ENCODE measurements at places on chromosomes 1 and 21.
A peak's percentile ranks its signal among the peaks of the same experiment; 100 is the strongest.

DNA sequence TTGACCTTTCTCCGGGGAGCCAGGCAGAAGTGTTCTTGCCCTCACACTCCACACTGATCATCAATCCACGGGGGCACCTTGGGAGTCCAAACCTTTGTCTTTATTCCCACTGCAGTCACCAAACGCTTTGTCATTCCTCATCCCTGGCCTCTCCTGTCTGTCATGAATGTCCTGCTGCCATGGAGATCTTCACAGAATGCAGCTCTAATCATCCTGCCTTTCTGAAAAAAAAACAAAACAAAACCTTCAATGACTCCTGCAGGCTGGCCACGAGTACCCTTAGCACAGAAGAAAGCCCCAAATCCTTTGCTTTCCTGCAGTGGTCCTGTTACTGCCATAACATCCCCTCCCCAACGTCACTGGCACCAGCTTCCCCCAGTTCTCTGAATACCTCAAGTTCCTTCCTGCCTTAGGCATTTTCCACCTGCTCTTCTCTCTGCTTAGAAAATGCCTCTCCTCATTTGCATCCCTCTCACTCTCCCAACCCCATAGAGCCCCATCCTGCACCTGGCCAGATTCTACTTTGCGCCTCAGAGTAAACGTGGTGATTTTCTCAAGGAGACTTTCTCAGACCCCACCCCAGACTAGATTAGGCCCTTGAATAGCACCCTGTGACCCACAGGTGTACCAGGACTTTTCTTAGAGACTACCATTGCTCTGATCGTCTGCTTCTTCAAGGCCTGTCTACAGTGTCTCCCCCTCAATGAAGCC is 131.2 kb downstream of the AK5 start:
- no peak for DNase-seq

DNA sequence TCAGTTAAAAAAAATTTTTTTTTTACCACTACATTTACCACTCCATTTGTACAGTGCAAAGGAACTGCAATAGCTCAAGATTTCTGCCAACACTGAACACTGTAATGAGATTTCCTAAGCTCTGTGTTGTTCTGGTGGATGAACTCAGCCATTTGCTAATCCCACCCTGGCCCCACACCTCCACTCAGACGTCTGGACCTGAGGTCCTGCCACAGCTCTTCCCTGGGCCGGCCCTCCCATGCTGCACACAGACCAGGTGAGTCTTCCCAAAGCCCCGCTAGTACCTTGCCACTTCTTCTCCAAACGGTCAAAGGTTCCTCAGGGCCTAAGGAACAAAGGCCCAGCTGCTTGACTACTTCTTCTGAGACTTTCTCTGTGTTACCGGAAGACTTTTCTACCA is 56.4 kb downstream of the SLC45A1 start:
- DNase-seq = no peak

- no peak for DNase-seq
These were observed 129.4 kb downstream of the ZC3H11B start for GRCh38 chr1:219483530-219483929.

GRCh38 chr1:20446796-20447195 is 39.2 kb downstream of the CAMK2N1 start:
- no peak for DNase-seq

DNA sequence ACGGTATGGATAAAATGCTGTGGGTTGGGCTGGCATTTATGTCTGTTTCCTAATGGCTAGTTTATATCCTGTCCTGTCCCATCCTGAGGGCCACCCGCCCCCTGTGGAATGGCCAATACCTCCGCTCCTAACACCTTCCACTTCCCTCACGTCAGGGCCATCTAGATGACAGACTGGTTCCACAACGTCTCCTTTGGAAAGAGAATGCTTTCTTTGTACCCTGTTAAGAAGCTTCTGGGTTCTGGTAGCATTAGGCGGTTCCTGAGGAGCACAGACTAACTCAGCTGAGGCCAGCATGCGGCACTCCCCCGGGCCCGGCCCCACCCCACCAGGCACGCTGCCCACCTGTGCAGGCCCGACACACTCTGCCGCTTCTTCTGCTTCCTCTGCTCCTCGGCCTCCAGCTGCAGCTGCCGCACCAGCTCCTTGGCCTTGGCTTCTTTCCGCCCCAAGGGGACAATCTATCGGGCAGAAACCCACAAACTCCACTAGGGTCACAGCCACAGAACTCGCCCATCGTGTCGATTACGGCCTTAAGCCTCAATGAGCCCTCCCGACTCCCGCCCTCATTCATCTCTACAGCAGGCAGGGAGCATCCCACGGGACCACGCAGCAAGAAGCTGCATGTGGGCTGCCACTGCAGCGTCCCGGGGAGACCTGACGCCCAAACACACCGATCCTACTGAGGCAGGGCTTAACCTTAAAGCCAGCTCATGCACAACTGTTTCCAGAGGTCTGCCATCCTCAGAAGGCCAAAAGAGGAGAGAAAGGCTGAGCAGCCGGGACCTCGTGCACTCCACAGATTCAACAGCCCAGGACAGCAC is 11.3 kb downstream of the SMIM1 start:
- DNase-seq = no peak

DNA sequence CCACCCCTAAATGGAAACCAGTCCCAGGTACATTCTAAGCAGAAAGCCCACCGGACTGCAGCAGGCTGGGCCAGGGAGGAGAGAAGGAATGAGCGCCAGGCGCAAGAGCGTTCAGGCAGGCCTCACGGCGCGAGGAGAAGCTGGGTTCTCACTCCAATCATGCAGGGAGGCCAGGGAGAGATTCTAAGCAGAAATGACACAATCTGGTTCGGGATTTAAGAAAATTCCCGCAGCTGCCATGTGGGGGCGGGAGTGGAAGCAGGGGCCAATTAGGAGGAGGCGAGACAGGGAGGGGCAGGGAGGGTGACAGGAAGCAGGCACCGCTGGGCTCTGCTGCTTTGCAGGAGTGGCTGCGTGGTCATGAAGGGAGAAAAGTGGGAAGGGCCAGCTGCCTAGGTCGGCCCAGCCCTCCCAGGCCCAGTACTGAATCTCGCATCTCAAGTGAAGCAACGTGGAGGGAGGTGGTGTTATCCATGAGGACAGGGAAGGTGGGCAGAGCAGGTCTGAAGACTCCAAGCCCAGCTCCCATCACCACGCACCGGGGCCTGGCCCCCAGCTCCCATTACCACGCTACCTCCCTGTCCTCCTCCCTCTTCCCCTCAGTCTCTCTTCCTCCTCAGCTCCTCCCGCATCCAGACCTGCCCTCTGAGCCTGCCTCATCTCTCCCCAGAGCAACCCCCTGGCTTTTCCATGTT is 11.8 kb downstream of the NPHP4 start:
- peak; percentile 37 for DNase-seq

DNA sequence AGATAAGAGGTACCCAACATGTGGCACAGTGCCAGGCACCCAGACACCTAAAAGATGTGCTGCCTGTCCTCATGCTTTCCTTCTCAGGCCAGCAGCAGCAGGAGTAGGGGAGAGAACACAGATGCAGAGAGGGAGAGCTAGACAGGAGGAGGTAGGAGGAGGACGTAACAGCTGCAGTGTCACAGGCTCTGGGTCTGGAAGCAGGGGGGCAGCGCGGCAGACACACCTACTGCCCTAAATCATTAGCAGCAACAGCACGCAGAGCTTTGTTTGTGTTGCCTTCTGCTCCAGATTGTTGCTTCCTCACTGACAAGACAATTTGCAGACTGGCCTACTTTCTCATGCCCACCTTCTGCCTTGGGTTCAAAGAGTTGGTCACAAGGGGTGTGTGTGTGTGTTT is 196.7 kb upstream of the DAB1 start:
- no peak for DNase-seq

DNA sequence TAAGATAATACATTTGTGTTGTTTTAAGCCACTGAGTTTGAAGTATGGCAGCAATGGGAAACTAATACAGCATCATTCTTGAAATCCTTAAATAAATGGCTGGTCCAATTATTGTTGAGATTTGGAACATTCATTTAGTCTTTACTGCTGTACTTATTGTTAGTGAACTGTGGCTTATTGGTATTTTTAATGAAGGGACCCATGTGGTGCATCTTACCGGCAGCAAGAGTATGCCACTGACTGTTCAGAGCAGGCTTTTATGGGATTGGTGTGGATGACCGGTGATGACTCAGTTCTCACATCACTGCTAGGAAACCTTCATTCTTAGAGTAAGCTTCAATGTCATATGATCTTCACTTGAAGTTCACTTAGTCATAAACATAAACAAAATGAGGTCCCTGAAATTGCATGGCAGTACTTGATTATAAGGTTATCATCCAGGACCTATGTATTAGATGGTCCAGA is 31.5 kb downstream of the PRKAA2 start:
- DNase-seq = no peak

DNA sequence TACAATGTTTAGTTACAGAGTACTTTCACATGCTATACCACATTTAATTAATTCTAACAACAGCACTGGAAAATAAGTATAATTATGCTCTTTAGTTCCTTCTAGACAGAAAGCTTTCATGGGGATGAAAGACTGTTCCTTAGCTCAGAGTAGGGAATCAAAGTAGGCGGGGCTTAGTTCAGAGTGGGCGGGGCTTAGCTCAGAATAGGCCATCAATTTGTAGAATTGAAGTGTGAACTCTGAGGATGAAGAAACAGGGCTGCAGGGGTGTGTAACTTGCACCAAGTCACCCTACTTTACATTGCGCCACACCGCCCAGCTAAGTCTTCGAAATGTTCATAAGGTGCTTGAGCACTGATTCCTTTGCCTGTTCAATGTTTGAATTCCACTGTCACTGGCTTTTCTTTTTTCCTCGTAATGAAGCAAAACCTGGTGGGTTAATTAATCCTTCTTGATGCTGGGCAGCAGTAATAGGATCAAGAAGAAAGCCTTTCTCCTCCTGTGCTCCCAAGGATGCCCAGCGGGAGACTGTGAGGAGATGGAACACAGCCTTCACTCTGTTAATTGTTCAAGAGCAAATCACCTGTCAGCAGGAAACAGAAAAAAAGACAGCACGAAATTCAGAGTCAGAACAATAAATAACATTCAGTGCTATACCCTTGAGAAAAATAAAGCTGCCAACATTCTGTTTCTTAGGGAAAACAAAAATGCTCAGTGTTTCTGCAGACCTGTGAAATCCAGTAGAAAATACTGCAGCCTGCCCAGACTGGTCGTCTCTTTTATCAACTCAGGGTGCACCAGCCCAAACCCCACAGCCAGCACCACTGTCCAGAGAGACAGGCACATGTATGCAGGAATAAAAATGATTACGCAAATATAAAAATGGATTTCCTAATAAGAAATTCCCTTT is 66.5 kb upstream of the CAMK1G start:
- no peak for DNase-seq
